ENCODE measurements at places on chromosomes 2 and 18. TPM values are rescaled to one million over a fixed set of nuclear protein-coding genes. Genes with fewer than 3 reads are reported as not detected.
A peak's percentile ranks its signal among the peaks of the same experiment; 100 is the strongest.

GRCh38 chr18:57885931-57886330 is 82.8 kb upstream of the ATP8B1 start:
- no peak for DNase-seq

DNA sequence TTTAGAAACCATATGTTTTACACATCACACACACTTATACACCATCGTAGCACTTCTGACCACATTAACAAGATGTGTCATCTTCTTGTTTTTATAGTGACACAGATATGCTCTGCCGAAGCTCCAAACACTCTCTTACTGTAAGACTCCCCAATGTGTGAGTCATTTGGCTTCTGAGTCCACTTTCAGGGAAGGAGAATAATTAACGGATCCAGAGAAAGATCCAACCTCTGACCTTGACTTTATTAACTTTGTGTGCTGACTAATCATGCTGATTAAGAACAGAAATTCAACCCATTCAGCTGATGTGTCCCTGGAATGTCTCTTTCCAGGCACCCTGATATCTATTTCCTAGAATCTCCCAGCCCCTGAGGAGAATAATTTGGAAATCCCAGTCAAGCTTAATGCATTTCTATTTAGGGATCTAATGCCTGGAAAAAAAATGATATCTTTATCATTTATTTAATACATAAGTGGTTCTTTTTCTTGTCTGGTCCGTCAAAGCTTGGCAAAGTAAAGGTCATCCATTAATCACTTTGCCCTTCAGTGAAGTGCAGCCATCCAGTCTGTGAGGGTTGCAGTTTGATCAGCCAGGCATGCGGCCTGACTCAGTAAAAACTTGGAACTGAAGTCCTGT is 615.8 kb upstream of the SYT4 start:
- no peak for DNase-seq

DNA sequence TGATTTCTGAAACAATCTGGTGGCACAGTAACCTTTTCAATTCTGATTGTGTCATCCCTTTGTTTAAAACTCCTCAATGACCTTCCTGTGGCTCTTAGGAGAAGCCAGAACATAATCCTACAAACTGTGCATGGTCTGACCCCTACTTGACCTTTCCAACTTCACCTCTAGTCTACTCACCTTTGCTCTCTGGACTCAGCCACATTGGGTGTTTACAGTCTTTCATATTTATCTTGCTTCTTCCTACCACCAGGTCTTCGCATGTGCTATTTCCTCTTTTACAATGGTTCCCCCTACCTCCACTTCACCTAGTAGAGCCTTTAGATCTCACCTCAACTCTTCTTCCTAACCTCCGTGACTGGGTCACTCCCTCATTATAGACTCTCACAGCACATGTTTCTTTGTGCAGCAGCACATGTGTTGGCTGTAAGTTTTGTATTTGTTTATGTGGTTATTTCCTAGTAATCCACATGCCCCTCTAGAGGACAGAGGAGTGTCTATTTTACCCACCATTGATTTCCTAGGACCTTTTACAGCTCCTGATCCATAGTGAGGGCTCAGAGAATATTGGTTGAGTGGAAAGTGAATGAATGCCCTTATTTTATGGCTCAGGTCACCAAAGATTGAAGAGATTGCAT is 320.8 kb upstream of the MEIS1 start:
- no peak for DNase-seq

DNA sequence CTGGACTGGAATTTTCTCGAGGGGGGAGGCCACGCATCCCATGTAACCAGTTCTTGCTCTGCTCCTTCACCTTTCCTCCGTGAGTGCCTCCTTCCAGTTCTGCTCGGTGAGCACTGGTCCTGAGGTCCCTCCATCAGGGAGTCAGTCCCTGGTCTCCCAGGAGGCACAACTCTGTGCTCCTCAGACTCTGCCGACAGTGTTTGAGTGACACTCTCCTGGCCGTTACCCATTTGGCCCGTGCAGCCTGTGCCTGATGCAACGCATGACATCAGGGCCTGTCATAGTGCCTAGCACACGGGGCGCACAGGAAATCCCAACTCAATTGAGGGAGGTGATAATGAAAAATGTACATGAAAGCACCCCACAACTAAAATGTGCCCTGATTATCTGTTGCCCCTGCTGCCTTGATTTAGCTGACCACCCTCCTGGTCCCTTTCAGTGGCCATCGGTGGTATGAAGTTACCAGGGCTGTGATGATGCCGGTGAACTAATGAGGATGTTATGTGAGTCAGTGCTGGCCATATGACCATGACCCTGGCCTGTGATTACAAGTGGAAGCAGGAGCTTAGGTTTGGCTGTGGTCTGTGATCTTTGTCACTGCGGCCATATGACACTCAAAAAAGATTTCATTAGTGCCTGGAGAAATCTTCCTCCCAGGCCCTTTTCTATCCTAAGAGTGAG is 144.6 kb downstream of the TDRD15 start:
- no peak for DNase-seq

GRCh38 chr2:24513281-24514071 is 22.4 kb downstream of the NCOA1 start:
- no peak for DNase-seq

DNA sequence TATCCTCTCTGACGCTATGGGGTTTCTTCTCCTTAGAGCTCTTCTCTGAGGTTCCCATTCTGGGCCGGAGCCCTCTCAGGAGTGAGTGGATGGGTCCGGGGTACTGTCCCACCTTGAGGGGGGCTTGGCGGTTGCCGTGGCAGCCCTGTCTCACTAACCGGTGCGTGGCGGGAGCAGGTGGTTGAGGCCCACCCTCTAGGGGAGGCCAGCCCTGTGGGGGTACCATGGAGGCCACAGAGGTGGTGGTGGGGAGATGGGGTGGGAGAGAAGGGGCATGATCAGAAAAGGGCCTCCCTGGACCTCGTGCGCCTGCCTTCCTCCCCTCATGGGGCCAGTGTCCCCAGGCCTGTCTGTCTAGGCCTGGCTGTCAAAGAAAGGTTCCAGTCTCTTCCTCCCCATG is 22.3 kb downstream of the IGFBP5 start:
- no peak for DNase-seq

GRCh38 chr2:207123335-207123744 is 42.4 kb downstream of the KLF7 start:
- no peak for DNase-seq

The UGT1A5 gene
- total RNA-seq = not detected

DNA sequence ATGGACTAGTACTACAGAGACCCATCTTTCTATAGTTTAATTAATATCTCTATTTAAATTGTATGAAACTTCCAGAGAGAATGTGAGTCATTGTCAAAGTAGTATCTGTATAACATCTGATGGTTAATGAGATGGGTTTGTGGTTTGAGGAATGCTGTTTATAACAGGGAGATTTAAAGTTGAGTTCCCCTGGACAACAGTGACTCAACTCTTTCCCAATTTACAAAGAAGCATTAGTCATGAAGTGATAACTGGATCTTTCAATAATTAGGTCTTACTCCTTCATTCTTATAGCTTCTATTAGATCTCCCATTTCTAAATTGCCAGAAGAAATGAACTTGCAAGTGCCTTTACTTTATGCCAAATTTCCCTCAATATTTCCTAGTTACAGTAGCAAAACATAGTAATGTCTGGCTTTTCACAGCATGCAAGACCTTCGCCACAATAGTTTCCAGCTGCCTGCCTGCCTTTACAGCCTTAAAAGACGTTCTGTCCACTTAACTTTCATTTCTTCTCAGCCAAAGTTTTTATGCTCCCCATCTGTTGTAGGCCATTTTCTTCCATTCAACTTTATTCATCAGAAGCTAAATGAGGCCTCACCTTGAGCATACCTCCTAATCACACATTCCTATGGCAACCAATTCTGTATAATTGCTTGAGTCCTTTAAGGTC is 47.7 kb upstream of the WDR75 start:
- DNase-seq = no peak

DNA sequence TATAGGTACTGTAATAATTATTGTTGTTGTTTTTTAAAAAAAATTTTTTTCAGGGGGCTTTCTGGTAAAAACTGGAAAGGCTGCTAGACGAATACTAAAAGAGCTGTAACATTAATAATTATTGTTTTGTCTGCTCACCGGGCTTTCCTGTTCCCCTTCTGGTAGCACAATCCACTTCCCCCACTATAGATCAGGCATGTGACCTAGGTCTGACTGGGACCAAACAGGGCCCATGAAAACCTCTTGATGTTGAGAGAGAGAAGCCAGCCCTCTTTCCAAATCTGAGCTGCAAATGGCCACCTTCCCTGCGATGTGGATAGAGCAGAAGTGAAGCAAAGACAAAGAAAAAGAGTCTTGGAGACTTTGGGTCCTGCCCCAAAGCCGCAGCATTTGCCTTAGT is 23.4 kb downstream of the SH2D6 start:
- DNase-seq = no peak

GRCh38 chr2:13696601-13697000 is 935.9 kb upstream of the LRATD1 start:
- DNase-seq = no peak

DNA sequence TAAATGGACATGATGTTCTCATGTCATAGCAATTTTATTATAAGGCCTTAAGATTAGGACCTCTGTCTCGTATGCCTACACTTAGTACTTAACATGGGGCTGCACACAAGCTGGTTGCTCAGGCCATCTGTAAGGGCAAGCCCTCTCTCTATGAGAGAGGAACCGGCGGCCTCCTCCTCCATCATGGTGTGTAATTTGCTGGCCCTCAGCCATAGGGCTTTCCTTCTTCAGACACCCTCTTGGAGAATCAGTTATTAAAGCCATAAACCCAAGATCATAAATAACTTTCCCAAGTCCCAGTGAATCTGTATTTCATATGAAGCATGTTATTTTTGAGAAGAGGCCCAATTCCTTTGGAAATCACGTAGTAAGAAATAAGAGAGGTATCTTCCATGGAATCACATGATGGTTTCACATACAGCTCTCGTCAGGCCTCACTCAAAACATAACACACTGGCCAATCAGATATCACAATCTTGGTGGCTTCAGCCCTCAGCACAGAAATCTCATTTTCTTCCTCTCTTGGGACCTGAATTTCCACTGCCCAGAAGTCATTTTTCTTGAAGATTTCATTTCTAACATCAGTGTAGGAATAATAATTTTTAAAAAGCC is 92.6 kb downstream of the RDH14 start:
- DNase-seq = no peak

DNA sequence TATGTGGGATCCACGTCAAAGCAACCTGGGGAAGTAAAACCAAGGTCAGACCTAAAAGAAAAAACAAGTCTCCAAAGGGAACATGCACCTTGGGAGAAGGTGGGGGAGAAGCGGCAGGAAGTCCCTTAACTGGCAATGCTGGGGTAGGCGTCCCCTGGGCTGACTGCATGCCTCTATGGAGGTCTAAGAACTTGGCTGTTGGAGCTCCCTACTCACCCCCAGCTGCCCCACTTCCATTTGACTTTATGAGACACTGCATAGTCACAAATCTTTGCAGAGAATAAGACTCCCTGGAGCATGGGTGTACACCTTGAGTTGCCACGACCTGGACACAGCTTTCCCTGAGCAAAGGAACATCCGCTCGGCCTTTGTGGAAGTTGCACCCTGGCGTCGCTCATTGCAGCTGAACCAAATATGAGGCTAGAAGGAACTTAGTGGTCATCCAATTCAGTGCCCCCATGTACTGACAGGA is 2.8 kb downstream of the CAPN14 start:
- DNase-seq = no peak

DNA sequence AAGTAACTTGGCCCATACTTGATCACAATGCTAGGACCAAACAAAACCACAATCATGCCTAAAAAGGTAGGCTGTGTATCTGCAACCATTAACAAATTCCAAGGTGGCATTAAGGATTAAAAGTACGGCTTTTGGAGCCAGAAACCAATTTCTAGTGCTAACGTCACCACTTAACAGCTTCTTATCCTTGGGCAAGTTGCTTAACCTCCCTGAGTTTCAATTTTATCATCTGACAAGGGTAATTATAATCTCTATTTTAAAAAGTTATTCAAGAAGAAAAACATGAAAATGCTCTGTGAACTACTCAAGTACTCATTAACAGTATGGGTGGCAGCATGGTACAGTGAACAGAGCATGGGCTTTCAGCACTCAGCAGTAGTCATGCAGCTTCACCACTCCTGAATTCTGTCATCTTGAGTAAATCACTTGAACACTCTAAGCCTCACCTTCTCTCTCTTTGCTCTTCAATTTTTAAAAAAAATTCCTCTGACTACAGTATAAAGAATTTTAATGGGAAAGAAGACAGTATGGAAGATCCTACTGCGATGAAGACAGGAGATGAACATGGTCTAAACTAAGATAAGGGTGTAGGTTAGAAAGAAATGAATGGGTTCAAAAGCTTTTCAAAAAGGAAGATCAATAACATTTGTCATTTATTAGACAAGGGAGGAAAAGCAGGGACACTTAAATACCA is 69.2 kb downstream of the SS18 start:
- no peak for DNase-seq

DNA sequence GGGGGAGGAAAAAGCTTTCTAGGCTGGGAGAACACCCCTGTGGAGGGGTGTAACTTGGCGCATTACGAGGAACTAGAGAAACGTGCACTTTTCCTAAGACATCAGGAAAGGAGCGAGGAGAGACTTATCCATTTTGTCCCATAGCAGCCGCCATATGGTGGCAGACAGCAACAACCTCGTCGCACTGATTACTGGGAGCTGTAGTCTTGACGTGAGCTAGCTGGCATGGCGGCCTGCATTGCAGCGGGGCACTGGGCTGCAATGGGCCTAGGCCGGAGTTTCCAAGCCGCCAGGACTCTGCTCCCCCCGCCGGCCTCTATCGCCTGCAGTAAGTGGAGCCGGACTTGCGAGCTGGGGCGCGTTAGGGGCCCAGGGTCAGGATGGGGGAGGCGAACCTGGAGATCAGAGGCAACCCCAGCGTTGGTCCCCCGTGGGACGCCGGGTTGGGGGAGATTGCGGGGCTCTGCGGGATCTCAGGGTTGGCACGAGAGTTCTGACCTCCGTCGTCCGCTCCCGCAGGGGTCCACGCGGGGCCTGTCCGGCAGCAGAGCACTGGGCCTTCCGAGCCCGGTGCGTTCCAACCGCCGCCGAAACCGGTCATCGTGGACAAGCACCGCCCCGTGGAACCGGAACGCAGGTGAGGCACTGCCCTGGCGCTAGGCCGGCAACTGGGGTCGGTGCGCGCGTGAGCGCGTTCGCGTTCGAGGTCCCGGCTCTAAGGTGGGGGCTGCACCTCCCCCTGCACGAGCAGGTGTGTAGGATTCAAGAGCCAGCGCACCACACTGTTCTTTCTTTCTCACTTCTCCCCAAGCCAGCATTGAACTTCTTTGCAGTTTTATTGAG is at the start of gene MRPL19:
Gene MRPL19, plus strand, starts transcription at position 201 of the 843 bp plus-strand sequence. Its CDS starts 25 bp downstream, at position 226.
- DNase-seq = peak; percentile 93

- DNase-seq = no peak
Observed at GRCh38 chr2:112829961-112830681, 6.5 kb downstream of the IL1B start.

- no peak for DNase-seq
Observed at GRCh38 chr2:40364151-40364874, 87.6 kb downstream of the SLC8A1 start.

The SP5 gene
- total RNA-seq = not detected

Measured in spleen (tissue), 13 donors.